ENCODE measurements at places on chromosomes 5 and 9. TPM values are rescaled to one million over a fixed set of nuclear protein-coding genes. Genes with fewer than 3 reads are reported as not detected.

DNA sequence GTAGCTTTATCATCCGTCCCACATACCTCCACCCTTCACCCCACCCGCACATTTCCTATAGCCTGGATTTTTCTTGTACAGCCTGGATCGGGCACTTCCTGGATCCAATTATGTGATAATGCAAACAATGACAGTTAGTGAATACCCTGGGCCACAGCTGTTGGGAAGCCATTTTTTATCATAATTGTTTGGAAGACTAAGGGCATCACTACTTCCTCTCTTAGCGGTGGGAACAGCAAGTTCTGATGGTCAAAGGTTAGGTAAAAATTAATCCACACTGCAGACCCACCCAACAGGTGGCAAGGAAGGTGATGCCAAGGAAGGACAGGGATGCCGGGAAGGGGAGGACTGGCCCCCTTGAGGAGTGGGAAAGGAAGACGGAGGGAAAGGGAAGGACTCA, 183.7 kb downstream of the SAXO1 start:
- DNase-seq, result no peak

GRCh38 chr5:92554447-92555085, 1026.5 kb downstream of the NR2F1-AS1 start:
- DNase-seq, result no peak

MAP3K1 gene
- total RNA-seq, result 33.1 TPM

DNA sequence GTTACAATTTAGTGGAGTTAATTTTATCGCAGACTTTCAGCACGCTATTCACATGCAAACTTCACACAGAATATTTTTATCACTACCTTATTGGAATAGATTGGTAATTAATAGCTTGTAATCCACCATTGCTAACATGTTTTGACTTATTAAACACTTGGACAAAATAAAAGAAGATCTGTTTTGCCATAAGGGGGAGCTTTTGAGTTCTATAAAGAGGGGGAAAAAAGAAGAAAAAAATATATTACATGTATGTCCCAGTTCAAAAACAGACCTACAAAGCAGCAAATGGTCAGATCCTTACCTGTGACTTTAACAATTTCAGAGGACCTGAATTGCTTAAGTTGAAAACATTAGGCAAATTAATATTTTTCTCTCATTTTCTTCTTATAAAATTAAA, 1.2 kb upstream of the PAPPA start:
- no peak for DNase-seq

MLANA gene
- total RNA-seq, result not detected

SGCD gene
- not detected for total RNA-seq

SH3RF2 gene
- total RNA-seq, result 25.1 TPM

- no peak for DNase-seq
Observed at GRCh38 chr9:116411506-116411905, 257.9 kb downstream of the PAPPA start.

- DNase-seq, result peak; percentile 60
Observed at GRCh38 chr9:137316012-137316981, 14.2 kb upstream of the NRARP start.

RNF208 gene
- 14.2 TPM for total RNA-seq

SHROOM1 gene
- total RNA-seq, result 27.0 TPM

DNA sequence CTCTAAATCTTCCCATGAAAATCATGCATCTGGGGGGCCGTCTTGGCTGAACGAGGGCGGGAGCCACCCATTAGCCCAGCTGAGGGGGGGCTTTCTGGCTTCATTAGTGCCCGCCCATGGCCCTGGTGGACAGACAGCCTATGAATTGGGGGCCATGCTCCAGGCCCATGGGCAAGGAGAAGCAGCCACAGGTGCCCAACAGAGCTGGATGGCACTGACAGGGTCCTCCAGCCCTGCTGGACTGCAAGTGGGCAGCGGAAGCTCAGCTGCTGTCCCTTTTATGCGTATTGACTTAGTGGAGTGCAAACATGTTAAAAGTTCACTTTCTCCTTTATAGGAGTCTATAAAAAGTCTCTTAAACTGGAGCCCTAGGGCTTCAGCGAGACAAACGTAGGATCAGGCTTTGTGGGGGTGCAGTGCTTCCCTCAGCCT, 75.3 kb downstream of the MACROH2A1 start:
- no peak for DNase-seq

TNFSF8 gene
- total RNA-seq, result not detected
